Urinary bladder (tissue), 4 donors: ENCODE measurements at places on chromosomes 12 and 14. TPM values are rescaled to one million over a fixed set of nuclear protein-coding genes. Genes with fewer than 3 reads are reported as not detected.

Gene KERA
- 1.1 TPM for total RNA-seq

DNA sequence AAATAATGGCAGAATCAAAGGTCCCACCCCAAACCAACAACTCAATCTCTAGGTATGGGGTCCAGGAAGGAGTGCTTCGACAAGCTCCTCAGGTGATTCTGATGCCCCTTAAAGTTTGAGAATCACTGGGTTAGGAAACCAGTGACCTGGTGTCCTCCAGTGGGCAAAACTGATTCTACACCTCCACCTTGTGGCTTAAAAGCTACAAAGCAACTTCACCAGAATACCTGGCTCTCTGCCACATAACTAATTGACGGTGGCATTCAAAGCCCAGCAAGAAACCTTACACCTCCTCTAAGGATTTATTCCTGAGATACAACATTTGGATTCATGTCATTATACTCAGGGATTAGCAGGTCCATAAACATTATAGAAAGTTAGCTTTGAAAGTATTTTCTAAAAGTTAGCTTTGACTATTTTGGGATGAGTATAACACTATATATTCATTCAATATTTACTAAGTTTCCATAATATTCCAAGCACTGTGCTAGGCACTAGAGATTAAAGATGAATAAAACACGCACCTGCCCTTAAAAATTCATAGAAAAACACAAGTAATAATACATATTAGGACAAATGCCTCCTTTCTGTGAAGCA, 45.4 kb downstream of the DCAF5 start:
- DNase-seq: no peak

DNA sequence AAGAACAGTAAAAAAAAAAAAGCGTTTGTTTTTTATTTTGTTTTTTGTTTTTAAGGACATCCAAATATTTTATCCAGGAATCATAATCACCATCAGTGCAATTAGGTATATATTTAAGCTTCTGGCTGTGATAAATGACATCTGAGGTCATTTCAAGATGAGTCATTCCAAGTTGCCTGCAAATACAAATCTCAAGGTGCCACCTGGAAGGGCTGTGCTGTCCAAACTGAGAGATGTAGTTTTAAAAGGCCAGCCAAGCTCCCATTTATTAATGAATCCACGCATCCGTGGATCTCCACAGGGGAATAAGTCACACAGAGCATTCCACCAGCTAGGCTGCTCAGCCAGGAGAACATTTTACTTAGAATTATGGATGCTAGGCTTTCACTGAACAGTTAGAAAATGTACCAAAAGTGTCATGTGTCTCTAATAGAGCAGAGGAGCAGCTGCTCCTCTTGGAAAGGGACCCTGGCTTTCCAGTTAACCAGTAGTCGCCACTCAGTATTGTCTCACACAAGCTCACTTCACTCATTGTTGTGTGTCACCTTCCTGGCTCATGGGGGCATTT, 1151.4 kb upstream of the TMEM132C start:
- DNase-seq: no peak

DNA sequence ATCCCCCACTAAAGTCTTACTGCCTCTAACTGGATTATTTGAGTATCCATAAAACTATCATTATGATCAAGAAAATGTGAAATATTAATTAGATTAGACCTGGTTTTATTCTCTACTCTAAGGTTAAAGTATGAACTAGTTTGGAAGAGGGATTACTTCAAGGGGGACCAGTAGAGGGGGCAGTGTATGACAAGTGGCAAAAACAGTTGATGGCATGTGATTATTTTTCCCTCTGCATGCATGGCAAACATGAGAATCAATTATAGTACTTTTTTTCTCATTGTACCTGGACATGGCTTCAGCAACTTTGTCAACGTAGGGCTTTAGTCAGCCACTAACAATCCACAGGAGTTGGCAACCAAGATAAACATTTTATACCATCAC, 145.0 kb upstream of the SLC38A2 start:
- no peak for DNase-seq

Gene PTGDR
- total RNA-seq: 0.58 TPM

Gene GPR162
- total RNA-seq: 6.4 TPM

DNA sequence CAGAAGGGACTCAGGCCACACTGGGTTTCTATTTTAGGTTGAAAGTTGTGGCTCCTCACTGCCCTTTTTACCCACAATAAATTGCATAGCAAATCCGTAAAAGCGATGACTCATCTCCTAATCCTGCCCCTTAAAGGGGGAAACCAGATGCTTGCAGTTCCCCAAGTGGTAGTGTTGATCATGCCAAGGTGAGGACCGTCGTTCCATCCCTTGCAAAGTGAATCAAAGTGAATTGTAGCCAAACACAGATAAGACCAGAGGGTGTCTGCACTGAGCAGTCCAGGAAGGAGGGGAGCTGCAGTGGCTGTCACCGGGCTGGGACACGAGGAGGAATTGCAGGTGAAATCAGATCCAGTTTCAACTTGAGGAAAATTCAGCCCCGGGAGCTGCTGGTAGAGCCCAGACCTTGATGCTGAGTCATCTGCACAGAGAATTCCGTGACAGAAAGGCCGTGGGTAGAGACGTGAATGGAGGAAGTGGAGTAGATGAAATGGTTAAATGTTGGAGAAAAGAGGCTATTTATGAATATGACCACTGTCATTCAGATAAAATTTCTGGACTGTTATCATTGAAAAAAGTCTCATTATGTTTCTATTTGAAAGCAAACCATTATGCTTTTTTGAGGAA, 44.2 kb upstream of the MMP17 start:
- DNase-seq: no peak

Gene CIROP
- not detected for total RNA-seq

GRCh38 chr14:27370775-27371174, 772.9 kb upstream of the NOVA1 start:
- no peak for DNase-seq

Gene IL22
- not detected for total RNA-seq

Gene RARG
- 37.8 TPM for total RNA-seq

DNA sequence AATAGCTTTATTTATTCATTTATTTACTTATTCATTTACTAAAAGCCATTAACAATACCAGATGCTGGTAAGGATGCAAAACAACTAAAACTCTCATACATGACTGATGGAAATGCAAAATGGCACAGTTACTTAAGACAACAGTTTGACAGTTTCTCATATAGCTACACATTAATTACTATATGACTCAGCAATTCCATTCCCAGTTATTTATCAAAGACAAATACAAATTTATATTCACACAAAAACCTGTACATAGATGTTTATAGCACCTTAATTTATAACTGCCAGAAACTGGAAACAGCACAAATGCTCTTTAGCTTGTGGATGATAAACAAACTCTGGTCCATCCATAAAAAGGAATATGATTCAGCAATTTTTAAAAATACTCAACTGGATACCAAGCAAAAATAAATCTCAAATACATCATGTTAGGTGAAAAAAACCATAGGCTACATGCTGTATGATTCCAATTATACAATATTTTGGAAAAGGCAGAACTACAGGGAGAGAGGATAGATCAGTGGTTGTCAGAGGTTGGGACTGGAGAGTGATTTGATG, 37.9 kb upstream of the ST8SIA1 start:
- DNase-seq: no peak

GRCh38 chr14:61555056-61555838, 140.1 kb upstream of the HIF1A start:
- DNase-seq: no peak

Gene KMT2D
- total RNA-seq: 30.5 TPM

Gene TDRD9
- 0.95 TPM for total RNA-seq

- no peak for DNase-seq
These were observed 1750.7 kb upstream of the FLRT2 start for GRCh38 chr14:83779266-83779665.

DNA sequence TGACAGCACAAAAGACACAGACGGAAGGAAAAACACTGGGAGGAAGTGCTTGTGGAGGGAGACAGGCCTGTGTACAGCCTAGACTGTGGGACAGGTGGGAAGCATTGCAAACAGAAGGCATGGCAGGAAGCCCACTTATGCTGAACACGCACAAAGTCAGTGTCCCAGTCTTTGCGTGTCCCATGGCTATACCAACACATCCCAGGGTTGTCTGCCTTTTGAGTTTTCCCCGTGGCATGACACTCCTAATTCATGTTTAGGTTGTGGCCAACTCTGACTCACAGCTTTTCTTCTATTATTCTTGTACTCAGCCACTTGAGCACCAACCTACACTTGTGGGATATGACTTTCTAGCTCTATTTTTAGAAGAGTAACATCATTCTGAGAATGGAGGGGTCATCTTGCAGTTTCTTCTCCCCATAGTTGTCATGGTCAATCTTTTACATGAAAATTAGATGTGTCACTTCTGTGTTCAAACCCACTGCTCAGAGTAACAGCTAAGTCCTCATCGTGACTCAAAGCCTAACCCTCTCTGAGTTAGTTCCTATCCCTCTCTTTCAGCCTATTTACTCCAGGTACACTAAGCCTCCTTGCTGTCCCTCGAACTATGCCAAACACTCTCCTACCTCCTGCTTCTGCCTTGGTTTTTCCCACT, 27.5 kb upstream of the JPH4 start:
- no peak for DNase-seq

Gene PLA2G1B
- total RNA-seq: 0.90 TPM

Gene AKAP3
- 0.63 TPM for total RNA-seq

DNA sequence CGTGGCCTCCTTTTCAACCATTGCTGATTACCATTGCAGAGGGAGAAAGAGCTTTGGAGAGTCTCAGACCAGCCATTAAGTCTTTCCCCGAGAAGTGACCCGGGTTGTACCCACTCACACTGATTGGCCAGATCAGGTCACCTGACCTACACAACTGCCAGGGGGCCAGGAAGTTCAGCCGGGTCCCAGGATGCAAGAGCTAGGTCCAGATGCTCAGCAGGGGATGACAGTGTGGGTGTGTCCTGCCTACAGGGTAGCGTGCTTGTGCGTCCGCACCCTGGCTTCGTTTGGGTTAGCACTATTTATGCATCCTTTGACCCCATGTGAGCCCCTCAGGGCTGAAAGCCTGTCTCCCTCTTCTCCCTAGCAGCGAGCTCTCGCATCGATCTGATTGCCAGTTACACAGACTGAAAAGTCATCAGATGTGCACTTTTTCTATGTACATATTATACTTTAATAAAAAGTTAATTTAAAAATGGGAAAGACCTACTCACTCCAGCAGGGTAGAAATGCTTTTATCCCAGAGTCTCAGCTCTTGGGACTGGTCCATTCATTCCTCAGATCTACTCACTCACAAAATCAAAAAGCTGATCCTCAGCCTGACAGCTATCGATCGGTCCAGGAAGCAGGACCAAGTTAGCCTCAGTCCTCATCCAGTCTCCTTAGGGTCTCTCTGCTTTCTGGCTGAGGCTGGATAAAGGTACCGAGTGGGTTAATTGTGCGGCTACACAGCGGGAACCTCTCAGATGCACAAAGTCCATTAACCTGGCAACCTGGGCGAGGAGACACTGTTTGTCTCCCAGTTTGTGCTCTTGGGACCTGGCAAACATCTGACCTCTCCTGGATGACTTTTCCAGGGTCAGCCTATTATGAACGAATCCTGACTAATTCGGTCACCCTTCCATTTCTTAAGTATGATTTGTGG, 68.0 kb downstream of the SERPINA3 start:
- no peak for DNase-seq

- DNase-seq: no peak
These were observed 17.6 kb upstream of the AEBP2 start for GRCh38 chr12:19421503-19422282.

GRCh38 chr12:113845900-113846674, 120.0 kb downstream of the RBM19 start:
- DNase-seq: no peak

DNA sequence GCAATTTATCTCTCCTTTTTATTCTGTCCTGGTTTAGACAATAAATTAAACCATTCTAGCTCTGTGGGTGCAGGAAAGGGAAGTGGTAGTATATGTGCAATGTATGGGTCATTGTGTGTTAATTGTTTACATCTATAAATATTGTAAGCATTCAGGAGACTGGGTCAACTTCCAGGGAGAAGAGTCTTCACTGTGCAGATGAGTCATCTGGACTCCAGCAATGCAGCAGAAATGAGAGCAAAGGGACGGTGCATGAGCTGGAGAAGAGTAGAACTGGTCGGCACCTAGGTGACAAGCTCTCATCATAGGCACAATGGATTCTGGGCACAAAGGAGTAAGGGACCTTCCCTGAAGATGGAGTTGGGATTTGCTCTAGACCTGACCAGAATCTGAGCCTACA, 211.1 kb upstream of the DAAM1 start:
- DNase-seq: no peak

DNA sequence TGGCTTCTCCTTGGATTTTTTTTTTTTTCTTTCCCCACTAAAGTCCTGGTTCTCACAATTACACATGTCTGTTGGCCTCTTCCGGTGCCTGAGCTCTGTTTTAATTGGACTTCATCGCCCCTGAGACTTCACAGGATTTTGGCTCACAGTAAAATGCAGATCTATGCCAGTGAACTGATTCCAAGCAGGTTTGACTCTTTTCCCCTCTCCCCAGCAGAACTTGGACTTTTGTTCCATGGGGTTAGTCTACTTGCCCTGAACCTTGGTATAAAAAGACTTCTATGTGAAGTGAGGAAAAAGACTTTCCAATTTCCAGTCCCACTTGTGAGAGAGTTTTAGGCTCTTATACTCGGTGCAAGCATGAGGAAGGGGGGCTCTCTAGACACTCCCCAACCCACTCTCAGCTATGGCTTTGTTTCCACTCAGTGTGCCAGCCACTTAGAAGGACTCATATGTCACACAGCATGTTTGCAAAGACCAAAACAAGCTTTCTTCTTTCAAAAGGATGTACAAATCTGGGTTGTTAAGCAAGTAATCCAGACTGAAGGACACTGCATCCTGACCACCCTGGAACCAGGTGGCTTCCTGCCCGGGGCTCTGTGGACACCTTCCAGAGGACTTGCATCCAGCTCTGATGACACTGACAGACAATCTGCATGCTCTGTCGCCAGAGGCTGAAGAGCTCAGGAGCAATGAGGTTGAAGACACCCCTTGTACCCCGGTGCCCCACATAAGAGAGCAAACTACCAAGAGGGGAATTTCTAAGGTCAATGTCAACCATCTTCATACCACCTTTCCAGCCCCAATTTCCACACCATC, 221.9 kb upstream of the EGLN3 start:
- no peak for DNase-seq

- no peak for DNase-seq
These were observed 7.1 kb downstream of the SNRNP35 start for GRCh38 chr12:123465084-123465483.

DNA sequence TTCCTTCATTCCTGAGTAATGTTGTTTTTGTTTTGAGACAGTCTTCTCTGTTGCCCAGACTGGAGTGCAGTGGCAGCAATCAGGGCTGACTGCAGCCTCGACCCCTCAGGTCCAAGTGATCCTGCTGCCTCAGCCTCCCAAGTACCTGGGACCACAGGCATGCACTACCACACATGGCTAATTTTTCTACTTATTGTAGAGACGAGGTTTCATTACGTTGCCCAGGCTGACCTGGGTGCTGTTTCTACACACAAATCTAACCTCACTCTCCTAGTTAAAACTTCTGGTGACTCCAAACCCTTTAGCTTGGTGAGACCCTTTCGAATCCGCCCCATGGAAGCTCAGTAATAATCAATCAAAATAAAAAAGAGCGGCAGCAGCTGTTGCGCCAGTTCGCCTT, 1.3 kb downstream of the TMEM116 start:
- DNase-seq: no peak
